ENCODE measurements at places on chromosomes 16 and 17.
A peak's percentile ranks its signal among the peaks of the same experiment; 100 is the strongest.

GRCh38 chr16:4407543-4408322 lies 8.7 kb downstream of the CORO7 start:
- no peak for DNase-seq

DNA sequence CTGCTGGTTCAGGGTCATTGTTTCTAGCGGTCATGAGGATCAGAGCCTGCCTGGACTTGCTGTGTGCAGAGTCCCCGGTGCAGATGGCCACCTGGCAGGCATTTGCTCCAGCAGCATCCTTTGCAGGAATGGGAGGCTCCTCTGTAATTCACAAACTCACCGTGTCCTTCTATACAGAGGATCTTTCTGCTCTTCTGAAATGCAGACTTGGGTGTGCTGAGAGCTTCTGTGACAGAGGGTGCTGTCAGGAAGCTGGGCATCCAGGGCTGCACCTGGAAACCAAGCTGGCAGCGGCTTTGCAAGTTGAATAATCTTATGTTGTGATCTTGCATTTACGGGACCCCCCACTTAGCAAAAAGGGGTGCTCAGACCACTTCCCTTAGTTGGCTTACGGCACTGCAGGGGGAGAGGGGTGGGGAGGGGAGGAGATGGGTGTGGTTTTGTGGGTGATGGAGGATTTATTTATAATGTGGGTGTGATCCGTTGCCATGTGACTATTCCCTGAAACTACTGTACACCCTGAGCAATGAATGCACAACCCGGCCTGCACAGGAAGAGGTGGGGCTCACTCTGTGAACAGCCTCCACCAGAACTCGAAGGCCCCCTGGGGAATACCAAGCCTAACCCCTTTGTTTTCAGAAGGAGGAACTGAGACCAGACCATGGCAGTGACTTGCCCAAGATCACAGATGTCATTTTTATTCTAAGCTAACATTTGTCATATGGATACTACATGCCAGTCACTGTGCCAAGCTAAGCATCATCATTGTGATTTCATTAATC lies 178.3 kb downstream of the PRKCB start:
- DNase-seq, result no peak

- DNase-seq, result no peak
Observed at GRCh38 chr17:2571523-2572303, 21.7 kb upstream of the PAFAH1B1 start.

GRCh38 chr17:51778842-51779241 lies 379.7 kb downstream of the CA10 start:
- DNase-seq, result no peak

- DNase-seq, result no peak
Observed at GRCh38 chr17:661509-661908, 53.1 kb downstream of the VPS53 start.

GRCh38 chr17:19268611-19269010 lies 31.4 kb downstream of the EPN2 start:
- no peak for DNase-seq

GRCh38 chr16:71214746-71215381 lies 15.7 kb downstream of the HYDIN start:
- no peak for DNase-seq

DNA sequence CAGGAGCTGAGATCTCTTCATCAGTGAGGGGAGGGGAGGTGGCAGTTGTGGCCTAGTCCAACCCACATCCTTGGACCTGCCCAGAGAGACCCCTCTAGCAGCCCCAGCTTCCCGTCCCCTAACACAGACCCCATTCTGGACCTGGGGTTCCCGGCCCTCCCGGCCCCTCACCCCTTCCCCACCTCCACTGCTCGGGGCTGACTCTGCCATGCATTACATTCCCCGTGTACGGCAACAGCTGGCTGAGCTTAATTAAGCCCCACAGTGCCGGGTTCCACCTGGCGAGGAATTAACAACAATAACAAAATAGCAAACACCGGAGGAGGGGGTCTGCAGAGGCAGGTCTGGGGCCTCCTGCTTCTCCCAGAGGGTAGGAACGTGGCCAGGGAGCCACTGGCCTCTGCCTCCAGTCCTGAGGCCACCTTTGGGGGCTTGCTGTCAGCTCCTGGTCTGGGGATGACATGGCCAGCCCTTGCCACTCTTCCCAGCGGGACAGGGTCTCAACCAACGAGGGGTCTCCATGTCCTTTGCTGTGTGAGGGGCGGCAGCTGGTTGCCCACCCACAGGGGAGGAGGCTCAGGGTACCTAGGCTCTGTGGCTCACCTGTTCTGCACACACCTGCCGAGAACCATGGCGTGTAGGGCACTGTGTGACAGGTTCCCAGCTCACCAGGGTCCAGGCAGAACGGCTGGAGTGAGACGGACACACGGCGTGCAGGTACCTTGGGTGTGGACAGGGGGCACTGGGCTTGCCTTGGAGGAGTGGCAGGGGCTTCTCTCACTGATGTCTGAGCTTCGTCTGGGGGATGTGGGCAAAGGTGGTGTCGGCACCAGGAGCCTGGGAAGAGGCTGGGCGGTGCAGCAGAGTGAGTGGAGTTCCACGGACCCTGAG lies 46.9 kb upstream of the CBFA2T3 start:
- no peak for DNase-seq

- DNase-seq, result no peak
Observed at GRCh38 chr17:51643702-51644490, 383.6 kb downstream of the UTP18 start.

DNA sequence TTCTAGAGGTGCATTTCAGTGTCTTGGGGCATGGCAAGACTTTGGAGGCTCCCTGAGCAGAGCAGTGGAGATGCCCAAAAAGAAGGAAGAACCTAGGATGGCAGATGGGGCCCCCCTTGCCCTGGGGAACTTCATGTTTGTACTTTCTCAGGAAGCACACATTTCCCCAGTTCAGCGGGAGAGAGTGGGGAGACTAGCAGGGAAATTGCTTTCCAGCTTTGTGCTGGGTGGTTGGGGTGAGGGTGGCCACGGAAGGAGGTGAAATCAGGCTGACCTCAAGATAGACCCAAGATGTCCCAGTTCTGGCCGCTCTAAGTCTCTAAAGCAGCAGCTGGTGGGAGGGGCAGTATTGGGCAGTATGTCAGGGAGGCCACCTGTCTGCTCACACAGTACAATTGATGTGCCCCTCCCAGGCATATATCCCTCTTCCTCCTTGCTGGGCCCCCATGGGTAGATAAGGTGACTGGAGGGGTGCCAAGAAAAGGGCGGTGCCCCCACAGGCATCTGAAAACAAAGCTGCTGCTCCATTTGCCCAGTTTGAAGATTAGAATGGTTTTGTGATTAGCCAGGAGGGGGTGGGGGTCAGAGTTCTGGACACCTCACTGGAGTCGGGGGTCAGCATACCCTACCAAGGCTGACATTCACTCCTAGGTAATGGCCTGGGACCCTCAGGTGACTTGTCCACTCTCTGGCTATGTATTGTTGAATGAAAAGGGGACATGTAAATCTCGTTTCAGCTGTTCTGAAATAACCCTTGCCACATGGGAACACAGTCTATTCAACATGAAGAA lies 17.1 kb upstream of the NAGLU start:
- peak; percentile 85 for DNase-seq

DNA sequence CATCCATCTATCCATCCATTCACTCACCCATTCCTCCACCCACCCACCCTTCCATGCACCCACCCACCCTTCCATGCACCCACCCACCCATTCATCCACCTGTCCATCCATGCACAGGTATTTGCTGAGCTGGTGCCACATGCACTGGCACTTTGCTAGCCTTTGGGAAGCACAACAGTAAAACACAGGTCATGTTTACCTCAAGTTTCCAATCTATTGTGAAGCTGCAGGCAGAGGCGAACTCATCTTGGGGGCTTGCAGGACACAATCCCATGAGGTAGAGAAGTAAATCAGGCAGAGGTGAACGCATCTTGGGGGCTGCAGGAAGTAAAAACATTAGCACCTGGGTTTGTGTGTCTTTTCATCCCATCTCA lies 35.6 kb upstream of the CBFA2T3 start:
- DNase-seq, result no peak

GRCh38 chr17:80569924-80570323 lies 25.3 kb downstream of the RPTOR start:
- no peak for DNase-seq

- DNase-seq, result no peak
Observed at GRCh38 chr16:19468300-19468699, 50.6 kb downstream of the TMC5 start.

DNA sequence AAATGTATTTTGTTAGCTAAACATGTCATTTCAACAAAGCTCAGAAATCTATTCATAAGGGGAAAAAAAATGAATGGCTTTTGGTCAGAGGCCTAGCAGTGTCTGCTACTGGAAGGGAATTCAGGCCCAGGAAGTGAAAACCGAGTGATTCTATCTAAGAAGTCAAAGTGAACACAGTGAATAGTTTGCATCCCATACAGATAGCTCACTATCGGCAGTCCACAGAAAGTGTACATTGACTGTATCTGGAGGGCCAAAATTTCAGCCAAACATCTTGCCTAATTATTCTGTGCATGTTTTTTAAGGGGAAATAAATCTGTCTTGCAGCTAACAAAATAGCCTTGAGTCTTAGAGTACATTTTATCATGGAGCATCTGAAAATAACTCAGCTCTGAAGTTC lies 214.4 kb upstream of the CACNG5 start:
- no peak for DNase-seq

GRCh38 chr17:8125154-8125946 lies 1.4 kb upstream of the HES7 start:
- DNase-seq, result peak; percentile 76

DNA sequence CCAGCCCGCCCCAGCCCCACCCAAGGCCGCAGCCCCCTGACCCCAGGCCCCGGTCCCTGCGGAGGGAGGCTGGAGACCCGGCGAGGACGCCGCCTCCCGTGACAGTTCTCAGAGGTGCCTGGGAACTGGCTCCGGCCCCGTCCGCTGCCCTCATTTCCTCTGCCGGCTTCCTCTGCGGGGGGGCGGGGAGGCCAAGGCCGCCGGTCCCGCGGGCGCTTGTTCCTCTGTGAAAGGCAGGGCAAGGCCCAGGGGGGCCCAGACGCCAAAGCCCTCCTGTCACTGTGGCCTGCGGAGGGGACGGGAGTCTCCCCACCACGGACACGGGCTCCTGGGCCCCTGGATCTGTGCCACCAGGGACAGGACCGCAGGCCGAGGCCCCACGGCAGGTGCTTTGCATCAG lies 5.0 kb upstream of the PVALEF start:
- no peak for DNase-seq

DNA sequence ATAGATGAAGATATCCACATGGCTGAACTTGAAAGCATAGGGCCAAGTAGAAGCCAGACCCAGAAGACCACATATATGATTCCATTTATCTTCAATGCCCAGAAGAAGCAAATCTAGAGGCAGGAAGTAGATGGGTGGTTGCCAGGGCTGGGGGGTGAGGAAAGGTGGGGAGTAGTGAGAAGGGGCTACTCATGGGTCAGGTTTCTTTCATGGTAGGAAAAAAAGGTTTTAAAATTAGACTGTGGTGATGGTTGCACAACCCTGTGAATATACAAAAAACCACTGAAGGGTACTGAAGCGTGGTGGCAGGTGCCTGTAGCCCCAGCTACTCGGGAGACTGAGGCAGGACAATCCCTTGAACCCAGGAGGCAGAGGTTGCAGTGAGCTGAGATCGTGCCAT lies 5.4 kb downstream of the CD2BP2 start:
- no peak for DNase-seq

GRCh38 chr17:43200127-43200526 lies 11.5 kb upstream of the TMEM106A start:
- no peak for DNase-seq

- no peak for DNase-seq
Observed at GRCh38 chr17:30217054-30217453, 18.4 kb downstream of the SLC6A4 start.

- DNase-seq, result no peak
Observed at GRCh38 chr17:70478902-70479301, 309.6 kb downstream of the KCNJ2 start.

DNA sequence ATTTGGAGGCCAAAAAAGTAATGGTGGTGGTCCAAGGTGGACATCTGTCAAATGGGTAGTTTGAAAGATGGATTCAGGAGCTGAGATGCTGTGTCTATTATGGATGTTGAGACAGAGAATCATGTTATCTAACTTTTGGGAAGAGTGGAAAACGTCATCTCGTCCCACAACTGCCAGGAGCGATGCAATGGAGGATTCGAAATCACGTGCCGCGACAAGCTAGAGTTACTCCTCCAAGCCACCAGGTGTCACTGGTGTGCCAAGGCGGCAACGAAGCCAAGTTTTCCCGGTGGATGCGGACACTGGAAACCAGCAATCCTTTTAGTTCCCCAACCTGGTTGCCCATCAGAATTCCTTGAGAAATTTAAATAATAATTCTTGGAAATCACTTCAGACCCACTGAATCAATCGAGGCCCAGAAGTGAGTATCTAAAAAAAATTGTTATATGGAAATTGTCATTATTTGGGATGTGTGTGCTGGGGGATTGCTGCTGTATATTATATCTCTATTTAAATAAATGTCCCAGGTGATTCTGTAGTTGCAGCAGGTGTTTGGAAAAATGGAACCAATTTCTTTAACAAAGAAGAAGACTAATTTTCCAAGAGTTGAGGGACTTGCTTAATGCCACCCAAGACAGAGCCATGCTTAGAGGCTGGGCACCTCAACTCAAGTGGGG lies 206.1 kb downstream of the HAPSTR1 start:
- DNase-seq, result no peak

GRCh38 chr16:13441675-13442074 lies 478.3 kb upstream of the ERCC4 start:
- DNase-seq, result no peak

- DNase-seq, result no peak
Observed at GRCh38 chr16:56368545-56368944, 56.8 kb downstream of the AMFR start.

DNA sequence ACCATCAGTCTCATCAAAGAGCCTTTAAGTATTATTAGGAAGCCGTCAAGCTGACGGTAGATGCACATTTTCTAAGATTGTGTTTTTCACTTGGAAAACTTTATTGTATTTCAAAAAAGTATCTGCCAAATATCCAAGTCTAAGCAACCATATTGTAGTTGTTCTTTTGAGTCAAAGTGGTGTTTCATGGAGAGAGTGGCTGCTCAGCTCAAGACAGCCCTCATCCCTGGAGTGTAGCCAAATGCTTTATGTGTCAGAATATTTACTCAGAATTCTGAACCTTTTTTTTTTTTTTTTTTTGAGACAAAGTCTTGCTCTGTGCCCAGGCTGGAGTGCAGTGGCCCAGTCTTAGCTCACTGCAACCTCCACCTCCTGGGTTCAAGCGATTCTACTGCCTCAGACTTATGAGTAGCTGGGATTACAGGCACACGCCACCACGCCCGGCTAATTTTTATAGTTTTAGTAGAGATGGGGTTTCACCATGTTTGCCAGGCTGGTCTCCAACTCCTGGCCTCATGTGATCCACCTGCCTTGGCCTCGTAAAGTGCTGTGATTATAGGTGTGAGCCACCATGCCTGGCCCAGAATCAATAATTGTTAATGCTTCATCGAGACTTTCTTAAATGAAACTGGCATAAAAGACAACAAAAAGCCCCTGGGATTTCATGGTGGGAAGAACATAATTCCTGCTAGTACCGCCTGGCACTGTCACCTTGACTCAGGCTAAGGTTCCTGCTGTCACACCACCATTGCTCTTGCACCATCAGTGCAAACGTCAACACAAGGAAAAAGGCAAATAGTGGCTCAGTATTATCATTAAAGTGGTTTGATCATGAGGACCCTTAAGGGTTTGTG lies 45.5 kb downstream of the PRKCA start:
- DNase-seq, result no peak
